ENCODE measurements at places on chromosomes 1 and 21.

- DNase-seq: no peak
These were observed 199.7 kb downstream of the CAMTA1 start for GRCh38 chr1:6984986-6985385.

DNA sequence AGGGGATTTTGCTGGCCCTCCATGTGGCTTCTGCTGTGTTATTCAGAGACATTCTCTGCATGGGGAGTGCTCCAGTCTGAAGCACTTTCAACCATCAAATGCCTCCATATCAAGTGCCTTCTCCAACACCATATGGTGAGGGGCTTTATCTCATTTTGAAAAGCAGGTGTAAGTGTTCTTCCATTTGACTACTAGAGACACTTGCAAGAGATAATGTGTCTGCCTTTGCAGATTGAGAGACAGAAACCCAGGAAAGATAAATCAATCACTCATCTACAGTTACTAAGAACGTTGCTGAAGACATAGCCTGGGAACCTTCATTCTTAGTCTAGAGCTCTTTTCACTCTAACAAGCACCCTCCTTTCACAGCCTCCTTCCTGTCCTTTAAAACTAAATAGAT, 29.5 kb upstream of the REG4 start:
- DNase-seq: no peak

DNA sequence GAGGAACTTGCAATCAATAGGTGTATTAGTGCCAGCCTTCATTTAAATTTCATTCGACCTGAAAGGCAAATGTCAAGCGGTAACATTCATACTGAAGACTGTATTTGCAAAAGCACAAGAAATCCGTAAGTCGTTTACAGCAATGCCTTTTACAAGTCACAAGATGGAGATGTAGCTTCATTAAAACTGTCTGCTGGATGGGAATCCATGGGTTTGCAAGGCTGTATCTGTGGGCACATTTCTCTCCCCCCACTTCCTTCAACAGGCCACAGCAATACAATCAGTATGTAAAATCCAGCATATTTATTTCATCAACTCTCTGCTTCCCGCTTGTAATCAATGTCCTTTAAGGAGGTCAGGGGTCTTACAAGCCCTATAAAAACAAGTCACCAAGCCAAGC, 147.1 kb downstream of the SLC45A1 start:
- no peak for DNase-seq

GRCh38 chr1:32361674-32362473, 411 bp downstream of the FAM229A start:
- DNase-seq: no peak

DNA sequence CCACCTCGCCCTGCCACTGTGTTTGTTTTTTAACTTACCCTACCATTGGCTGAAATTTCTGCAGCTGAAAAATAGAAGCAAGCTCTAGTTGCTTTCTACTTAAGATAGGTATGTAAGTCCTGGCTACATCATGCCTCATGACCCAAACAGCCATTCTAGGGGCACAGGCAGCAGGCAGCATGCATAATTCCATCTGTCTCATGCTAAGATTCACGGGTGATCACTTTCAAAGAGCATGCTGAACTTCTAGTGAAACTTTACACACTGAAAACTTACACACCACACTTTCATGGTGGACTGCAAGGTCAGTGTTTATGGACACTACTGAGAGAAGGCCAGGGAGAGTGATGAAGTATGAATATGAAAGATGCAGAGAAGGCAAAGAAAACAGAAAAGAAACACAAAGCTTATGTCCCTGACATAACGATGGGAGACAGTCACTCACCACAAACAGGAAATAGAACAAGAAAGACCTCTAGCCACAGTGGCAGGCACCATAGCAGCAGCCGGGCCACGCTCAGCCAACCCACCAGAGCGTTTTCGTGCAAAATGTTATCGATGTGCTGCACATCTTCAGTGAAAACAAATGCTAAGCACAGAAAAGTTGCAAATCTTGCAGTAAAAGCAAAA, 102.3 kb upstream of the TIAM1 start:
- DNase-seq: peak; percentile 16

- no peak for DNase-seq
These were observed 380.0 kb downstream of the DSCAM start for GRCh38 chr21:40466893-40467483.

GRCh38 chr1:15684042-15684461, at the start of gene PLEKHM2:
TSS of gene PLEKHM2 (plus strand) at chr1:15684320. CDS start at chr1:15684559, 239 bp downstream.
- DNase-seq: no peak

Measured in stimulated activated CD8-positive, alpha-beta memory T cell treated with anti-CD3 and anti-CD28 coated beads, Interleukin-4, amount 100 ng/mL, for 4 hours (primary cell).